NCI-H2107 (cell line): ENCODE measurements at places on chromosomes 1 and 21.

GRCh38 chr1:210597555-210598134 is 268.9 kb downstream of the HHAT start:
- DNase-seq = no peak

GRCh38 chr1:209428241-209428921 is 155.1 kb upstream of the CAMK1G start:
- DNase-seq = peak; percentile 79

- no peak for DNase-seq
These were observed 10.8 kb upstream of the CDCP2 start for GRCh38 chr1:54163573-54163972.

- DNase-seq = no peak
These were observed 20.9 kb downstream of the COA7 start for GRCh38 chr1:52677076-52677806.

- peak; percentile 41 for DNase-seq
These were observed 5.4 kb upstream of the SLAMF8 start for GRCh38 chr1:159821171-159821867.

- DNase-seq = no peak
These were observed 81.6 kb upstream of the ACTL8 start for GRCh38 chr1:17673329-17674072.

DNA sequence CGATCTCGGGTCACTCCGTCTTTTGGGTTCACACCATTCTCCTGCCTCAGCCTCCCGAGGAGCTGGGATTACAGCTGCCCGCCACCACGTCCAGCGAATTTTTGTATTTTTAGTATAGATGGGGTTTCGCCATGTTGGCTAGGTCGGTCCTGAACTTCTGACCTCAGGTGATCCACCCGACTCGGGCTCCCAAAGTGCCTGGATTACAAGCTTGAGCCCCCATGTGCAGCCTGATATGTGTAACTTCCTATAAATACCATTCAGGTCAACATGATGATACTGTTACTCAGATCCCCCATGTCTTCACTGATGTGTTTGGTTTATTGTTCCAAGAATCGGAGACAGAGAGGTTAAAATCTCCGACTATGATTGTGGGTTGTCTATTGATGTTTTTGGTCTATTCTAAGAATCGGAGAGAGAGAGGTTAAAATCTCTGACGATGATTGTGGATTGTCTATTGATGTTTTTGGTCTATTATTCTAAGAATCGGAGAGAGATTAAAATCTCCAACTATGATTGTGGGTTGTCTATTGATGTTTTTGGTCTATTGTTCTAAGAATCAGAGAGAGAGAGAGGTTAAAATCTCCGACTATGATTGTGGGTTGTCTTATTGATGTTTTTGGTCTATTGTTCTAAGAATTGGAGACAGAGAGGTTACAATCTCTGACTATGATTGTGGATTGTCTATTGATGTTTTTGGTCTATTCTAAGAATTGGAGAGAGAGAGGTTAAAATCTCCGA is 17.0 kb downstream of the C1orf159 start:
- DNase-seq = no peak

GRCh38 chr21:19286876-19287275 is 883.3 kb upstream of the TMPRSS15 start:
- DNase-seq = no peak

DNA sequence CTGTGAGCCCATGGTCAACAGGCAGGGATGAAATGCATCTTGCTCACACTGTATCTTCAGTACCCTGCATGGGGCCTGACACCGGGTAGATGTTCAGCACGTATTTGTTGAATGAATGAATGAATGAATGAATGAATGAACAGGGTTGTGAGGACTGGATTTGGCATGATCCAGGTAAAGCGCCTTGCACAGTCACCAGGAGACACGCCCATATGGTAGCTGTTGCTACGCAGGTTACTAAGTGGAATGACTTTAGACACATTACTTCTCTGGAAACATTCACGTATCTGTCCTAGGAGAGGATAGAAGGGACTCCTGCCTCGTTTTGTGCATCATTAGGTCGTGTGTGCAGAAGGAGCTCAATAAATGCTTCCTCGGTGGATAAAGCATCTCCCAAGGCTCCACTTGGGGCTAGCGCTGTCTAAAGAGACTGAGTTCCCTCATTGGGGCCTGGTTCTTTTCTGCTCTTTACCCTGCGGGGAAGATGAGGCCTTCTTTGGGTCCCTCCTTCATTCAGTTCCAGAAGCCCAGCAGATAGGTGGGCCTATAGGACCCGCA is 54.2 kb downstream of the NDUFS5 start:
- DNase-seq = no peak

DNA sequence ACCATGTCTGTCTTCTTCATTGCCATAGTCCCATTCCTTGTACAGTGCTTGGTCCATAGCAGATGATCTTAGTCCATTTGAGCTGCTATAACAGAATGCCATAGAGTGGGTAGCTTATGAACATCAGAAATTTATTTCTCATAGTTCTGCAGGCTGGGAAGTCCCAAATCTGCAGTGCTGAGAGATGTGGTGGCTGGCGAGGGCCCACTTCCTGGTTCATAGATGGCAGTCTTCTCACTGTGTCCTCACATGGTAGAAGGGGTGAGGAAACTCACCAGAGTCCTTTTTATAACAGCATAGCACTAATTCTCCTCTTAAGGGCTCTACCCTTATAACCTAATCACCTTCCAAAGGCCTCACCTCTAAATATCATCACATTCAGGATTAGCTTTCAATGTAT is 23.1 kb upstream of the RAP1A start:
- no peak for DNase-seq

DNA sequence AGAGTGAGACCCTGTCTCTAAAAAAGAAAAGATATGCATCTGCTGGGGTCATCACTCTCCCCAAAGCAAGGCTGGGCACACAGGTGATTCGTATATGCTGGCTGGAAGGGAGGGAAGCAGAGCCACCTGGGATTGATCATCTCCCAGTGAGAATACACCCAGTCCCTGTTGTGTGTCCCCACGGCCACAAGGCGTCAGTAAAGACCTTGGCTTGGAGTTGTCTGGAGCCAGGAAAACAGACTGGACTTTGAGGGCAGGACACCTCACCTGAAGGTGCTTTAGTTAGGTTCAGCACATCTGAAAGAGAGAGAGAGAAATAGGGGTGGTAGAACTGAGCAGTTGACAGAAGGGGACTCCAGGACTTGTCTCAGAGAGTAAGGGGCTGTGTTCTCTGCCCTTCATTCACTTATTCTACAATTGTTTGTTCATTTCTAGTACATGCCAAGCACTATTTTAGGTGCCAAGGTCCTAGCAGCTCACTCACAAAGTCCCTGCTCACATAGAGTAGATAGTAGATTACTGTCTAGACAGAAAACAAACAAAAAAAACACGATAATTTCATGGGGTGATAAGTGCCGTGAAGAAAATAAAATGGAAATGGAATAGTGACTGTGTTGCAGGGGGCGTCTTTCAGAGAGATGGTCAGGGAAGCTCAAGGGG is 13.5 kb downstream of the CITED4 start:
- peak; percentile 60 for DNase-seq

DNA sequence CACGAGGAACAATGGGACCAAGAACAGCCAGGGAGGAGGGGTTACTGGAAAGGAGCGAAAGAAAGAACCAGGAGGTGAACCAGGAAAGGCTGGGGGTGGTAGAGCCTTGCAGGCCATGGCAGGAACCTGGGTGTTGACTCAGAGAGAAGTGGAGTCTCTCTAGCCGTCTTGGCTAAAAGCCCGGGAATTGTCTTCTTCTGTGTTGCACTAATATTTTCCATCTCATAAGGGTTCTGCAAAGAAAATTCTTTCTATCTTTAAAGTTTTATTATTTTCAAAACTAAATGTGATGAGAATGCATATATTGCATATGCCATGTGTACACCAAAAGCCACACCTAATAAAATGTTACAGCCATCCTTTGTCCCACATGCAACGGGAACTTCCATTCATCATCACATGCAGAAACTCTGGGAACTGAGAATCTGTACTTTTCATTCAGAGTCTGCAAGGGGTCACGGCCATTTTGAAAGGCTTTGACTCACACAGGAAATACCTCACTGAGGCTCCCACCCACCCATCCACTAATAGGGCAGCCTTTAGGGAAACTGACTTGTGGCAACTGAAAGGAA is 38.0 kb downstream of the ERG start:
- DNase-seq = no peak

DNA sequence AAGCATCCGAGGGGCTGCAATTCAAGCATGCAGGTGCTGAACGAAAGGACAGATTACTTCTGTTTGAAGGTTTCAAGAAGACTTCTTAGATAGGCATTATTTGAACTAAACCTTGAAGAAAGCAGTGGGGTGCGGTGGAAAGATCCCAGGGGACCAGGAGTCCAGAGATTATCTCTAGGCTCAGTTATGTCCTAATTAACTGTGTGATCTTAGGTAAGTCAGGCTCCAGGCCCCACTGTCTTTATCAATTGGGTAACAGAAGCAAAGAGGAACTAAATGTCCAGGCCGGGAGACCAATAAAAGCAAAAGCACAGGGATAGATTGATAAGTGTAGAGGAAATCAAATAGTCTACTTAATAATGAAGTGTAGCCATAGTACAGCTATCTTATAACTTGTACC is 72.9 kb upstream of the CDC42BPA start:
- DNase-seq = no peak

- no peak for DNase-seq
These were observed 780.6 kb downstream of the BRINP3 start for GRCh38 chr1:189697113-189697512.

- DNase-seq = peak; percentile 75
These were observed 72.7 kb upstream of the AK4 start for GRCh38 chr1:65075123-65075976.

- no peak for DNase-seq
These were observed 35.9 kb upstream of the KANK4 start for GRCh38 chr1:62355095-62355494.

DNA sequence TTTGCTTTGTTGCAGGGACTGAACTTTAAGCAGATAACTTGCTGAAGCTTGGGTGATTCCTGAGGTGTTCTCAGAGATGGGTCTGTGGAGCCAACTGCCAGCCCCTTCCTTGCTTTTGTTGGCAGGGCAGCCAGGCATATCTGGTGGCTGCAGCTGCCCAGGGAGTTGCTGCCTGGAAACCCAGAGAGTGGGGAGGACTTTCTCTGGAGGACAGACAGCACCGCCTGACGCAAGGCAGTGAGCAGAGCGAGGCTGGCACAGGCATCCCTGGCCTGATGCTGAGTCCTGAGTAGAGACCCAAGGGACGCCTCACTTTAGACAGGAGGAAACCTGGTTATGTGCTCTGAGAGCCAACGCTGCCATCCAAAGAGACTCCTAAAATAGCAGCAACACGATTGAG is 9.8 kb upstream of the OLFML2B start:
- DNase-seq = no peak

GRCh38 chr1:176479971-176480370 is 17.0 kb downstream of the PAPPA2 start:
- no peak for DNase-seq

GRCh38 chr1:92826792-92827191 is 5.0 kb upstream of the RPL5 start:
- no peak for DNase-seq

GRCh38 chr1:71473331-71473730 is 392.5 kb upstream of the ZRANB2 start:
- no peak for DNase-seq

GRCh38 chr1:248589334-248589733 is 8.2 kb downstream of the OR2T10 start:
- no peak for DNase-seq

- no peak for DNase-seq
These were observed 20.4 kb upstream of the ACTRT2 start for GRCh38 chr1:3000671-3001470.

DNA sequence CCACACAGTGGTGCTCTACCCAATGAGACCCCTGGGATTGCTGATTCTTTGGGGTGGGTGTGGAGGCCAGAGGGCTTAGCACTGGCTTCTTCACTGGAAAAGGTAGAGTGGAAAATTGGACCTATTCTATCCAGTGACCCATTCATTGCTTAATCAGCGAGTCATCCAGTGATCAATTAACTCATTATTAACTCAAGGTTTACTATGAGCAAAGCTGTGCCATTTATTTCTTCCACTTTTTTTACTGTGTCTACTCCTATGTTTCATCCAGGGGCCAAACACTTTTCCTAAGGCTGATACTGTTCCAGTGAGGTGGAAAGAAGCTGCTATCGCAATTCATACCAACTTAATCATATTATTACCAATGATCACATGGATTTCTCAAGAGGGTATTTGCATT is 363.9 kb downstream of the RPS6KC1 start:
- DNase-seq = no peak

DNA sequence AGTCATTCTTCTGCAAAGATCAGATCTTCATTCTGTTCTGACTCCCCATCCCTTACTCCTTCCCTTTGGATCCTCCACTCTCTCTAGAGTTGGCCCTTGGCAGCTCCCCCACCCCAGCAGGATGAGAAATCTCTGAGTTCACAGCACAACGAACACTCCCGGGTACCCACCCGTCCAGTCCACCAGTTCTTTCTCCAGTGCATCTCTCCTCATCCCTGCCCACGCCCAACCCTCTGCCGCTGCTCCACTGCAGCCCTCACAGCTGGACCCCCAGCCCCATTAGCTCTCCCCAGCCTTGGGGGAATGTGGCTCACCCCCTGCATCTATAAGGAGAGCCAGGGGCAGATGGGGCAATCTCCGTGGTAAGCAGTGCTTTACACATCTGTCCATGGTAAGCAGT is 125.7 kb downstream of the MATN1 start:
- DNase-seq = no peak

DNA sequence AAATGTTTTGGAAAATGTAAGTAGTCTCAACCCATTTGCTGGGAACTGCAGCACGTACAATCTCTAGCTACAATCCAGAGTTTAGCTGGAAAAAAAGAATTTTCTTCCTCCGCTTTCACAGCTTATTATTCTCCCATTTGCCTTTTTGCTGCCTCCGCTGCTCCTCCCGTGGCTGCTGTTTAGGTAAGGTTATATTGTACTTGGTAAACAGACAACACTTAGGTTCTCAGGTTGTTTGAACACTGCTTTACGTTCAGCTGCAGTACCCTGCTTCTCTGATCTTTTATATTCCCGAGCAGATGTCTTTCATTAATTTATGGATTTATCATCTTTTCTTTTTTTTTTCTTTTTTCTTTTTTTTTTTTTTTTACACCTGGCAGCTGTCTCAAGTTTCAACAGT is 14.3 kb downstream of the PROX1 start:
- DNase-seq = peak; percentile 83

GRCh38 chr1:43422995-43423671 is 30.6 kb downstream of the HYI start:
- no peak for DNase-seq

DNA sequence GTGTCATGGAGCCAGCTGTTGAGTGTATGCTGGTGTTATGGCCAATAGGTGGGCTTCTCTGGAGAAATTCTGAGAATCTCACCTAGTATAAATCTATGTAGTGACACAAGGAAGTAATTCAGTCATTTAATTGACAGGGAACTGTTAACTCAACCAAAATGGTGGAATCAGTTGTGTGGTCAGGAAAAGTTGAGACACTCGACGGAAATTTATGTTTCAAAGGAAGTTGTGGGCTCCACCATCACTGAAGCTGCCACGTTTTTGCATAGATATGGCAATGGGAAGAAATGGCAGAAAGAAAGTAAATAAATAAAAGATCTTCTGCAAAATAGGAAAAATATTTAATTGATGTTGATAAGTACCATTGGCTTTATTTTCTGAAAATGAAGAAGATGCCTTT is 84.5 kb downstream of the ATP6V1G3 start:
- no peak for DNase-seq
